Activated CD8-positive, alpha-beta memory T cell treated with anti-CD3 and anti-CD28 coated beads for 48 hours (primary cell): ENCODE measurements at places on chromosomes 2 and 18.

- DNase-seq, result no peak
Observed at GRCh38 chr2:43576981-43577892, 18.6 kb downstream of the THADA start.

DNA sequence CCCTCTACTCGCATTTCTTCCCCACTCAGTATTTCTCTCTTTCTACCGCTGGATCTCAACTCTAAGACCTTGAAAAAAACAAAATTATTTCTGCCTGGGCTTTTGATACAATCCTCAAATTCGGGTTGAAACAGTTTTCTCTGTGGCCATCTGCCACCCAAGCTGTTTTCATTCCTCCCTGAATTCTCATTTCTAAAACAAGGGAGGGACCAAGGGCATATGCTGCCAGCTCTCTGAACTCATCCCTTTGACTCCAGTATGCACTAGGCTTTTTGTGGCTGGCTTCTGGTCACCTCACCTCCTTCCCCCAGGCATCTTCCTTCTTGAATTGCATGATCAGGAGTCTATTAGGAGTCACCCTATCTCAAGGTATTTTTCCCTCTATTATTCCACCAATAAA is 49.5 kb downstream of the CCDC148 start:
- DNase-seq, result no peak

DNA sequence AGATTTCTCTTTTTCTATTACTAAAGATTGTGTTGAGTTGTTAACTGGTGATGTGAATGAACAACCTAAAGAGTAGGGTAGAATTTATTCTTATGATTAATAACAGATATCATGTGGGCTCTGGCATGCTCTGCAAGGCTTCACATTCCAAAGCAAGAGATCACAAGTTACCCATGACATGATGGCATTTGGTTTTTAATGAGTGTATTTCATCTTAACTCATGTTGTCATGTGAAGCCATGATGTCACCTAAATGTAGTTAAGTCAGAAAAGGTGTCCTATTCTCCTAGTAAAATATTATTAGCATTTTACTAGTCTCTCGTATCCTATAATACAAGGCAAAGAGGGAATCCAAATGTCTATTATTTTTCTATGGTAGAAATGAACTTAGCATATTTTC is 678.0 kb downstream of the ARHGAP15 start:
- DNase-seq, result no peak

DNA sequence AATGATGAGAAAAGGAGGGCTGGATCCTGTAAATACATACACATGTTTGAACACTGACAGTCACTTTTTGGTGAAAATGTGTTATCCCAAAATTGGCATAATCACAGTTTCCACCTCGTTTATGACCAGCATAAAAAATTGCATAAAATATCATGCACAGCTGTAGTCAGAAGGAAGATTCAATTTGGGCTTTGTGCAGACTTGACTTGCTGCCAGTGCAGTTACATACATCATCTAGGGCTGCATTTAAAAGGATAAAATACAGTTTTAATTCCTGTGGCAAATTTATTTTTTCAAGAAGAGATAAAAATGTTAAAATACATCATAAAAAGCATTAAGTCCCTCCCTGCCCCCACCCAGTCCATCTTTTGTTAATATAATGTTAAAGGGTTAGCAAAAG is 103.8 kb downstream of the VWC2L start:
- no peak for DNase-seq

DNA sequence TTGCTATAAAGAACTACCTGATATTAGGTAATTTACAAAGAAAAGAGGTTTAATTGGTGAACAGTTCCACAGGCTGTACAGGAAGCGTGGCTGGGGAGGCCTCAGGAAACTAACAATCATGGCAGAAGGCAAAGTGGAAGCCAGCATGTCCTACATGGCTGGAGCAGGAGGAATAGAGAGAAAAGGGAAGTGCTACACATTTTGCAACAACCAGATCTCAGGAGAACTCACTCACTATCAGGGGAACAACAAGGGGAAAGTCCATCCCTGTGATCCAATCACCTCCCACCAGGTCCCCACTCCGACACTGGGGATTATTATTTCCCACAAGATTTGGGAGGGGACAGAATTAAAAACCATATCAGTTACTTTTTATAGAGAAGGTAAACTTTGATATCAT is 273.5 kb upstream of the MMADHC start:
- no peak for DNase-seq

DNA sequence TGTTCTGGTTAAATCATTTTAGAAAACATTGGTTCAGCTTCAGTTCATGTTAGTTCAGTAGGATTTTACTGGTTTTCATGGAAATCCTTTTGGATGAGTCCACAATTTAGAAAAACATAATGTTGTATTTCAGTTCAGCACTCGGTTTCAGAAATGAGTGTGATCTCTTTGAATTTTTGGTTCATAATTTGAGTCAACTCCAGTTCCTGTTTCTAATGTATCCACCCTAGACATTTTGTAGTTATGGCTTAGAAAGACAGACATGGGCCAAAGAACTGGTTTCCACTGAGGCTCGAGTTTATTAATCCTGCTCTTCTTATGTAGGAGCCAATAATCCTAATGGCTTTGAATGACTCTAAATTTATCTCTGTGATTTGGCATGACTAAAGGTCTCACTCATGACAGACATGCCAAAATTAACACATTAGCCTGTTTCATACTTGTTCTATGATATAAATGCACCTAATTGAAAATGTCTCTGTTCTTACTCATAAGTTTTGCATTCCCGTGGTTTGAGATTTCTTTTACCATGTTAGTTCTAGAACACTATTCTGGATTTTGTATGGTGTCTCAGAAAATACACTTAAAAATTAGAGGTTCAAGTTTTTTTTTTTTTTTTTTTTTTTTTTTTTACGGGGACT is 82.3 kb upstream of the SPRED2 start:
- DNase-seq, result no peak

DNA sequence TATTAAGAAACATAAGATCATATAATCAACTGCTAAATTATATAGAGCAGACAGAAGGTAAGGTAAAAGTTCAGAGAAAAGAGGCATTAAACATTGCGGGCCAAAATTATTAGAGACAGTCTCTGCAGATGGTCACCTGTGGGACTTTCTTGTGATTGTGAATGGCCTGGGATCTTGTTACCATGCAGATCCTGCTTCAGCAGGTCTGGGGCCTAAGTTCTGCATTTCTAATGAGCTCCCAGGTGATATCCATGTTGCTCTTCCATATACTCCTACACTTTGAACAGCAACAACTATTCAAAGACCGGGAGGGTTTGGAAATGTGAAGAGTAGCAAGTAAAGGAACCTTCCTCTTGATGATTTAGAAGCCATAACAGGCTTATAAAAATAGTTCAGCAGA is 8.5 kb upstream of the ETAA1 start:
- DNase-seq, result no peak

- DNase-seq, result no peak
Observed at GRCh38 chr2:167134381-167135072, 246.2 kb downstream of the XIRP2 start.

DNA sequence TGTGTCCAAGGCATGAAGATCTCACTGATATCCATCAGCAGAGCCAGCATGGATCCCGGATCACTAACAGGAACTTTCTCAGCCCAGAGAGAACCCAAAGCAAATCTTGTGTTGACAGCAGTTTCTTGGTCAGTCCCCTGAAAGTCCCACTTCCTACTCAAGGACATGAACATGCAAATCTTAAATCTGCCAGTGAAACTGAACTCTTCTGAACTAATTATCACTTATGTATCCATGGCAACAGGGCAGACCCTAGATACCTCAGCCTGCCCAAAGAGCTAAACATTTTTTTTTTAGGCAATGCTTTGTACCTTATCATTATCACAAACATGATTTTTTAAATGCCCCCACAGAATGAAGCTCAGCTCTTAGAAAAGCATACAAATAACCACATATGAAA is 127.8 kb upstream of the DDX18 start:
- no peak for DNase-seq

- no peak for DNase-seq
Observed at GRCh38 chr2:64859312-64860212, 129.6 kb upstream of the SLC1A4 start.

DNA sequence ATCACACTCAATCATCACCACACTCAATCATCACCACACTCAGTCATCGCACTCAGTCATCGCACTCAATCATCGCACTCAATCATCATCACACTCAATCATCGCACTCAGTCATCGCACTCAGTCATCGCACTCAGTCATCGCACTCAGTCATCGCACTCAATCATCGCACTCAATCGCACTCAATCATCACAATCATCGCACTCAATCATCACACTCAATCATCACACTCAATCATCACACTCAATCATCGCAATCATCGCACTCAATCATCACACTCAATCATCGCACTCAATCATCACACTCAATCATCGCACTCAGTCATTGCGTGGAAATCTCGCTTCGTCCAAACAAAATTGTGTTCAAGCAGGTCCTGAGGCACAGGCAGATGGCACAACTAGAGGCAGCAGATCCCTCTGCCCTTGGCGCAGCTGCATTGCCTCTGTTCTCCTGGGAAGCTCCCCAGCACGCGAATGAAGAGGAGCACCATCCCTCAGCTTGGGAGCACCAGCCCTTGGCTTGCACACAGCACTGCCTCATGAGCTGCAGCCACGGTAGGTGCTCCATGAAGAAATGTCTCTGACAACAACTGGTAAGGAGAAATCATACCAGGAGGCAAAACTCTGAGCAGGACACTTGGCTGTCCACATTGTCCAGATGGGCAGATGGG is 108.1 kb downstream of the EIPR1 start:
- DNase-seq, result no peak

DNA sequence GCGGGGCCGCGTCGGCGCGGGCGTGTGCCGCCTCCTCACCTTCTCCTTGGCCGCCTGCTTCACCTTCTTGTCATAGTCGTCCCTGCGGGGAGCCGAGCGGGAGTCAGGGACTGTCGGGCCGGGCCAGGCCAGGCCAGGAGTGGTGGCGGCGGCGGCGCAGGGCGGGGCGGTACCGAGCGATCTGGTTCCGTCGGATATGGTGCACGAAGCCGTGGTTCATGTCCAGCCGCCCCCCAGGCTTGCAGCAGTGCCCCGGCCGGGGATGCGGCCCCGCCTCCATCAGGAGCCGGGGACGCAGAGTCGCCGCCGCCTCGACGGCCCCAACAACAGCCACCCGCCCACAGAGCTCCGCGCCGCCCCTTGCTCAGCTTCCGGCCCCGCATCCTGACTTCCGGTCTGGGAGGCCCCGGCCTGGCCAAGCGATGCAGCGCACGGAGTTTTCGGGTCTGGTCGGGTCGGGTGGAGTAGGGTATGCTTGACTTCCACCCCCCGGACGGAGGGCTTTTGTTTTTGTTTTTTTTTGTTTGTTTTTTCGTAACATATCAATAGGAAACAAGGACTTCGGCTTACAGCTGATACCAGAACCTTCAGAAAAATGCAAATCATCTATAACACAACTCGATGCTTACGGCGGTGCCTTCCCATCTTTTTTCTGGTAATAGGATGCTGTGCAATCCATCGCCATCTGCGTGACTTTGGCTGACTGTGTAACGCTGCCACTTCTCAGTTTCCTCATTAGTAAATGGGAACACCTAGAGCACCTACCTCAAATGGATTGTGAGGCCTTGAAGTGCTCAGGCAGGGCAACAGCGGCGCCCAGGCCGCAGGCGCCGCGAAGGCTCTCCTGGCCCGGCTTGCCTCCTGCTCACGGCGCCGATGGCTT is at the start of gene C2orf68:
C2orf68 (minus strand) TSS at position 362 of the 883 bp plus-strand sequence; CDS start at position 280, 82 bp downstream.
- DNase-seq, result peak; percentile 69

GRCh38 chr2:59019566-59020159 is 778.5 kb upstream of the FANCL start:
- no peak for DNase-seq

- DNase-seq, result no peak
Observed at GRCh38 chr2:181163139-181163538, 182.7 kb downstream of the UBE2E3 start.
